Urinary bladder (tissue), 4 donors: ENCODE measurements at places on chromosomes 7 and 10.

DNA sequence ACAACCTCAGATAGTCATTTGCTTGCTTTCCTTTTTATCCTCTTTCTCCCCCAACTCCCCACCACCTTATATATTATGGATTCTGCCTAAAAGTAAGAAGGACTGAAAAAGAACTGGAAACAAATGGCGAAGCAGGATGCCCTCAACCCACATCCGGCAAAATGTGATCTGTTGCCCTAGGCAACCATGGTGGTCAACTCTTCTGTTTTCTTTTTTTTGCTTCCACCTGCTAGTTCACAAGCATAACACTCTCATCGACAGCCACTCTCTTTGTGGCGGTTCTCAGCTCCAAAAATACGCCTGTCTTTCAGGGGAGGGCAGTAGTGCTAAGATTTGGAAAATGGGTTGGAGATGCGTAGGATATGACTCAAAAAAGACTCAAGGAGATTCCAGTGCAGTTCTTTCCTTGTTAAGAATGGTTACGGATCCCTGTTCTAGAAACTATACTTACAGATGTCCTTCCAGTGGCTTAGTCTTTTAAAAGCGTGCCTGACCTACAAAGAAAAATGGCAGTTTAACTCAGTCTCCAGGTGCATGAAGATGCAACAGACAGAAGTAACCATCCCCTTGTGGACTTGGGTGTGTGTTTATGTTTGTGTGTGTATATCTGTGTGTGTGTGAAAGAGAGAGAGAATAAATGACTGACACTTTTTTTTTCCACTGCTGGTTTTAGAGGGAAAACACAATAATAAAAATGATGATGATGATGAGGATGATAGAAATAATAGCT, 10.7 kb downstream of the APBB1IP start:
- DNase-seq, result no peak

DNA sequence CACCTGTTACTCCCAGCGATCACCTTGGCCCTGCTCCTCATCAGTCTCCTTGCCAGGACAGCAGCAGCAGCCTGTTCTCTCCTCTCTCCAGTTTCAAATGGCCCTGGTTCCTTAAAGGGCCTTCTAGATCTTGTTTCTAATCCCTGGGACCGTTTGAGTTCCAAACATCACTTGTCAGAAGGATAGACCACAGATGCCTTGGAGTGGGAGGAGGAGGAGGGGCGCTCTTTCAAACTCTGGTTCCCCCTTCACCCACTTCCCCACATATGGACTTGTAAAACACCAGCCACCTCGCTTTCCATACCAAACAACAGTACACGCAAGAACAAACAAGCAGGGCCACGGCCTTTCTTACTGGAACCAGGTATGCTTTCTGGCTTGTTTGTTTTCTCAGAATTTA, 104.8 kb downstream of the PLXNA4 start:
- DNase-seq, result no peak

- DNase-seq, result no peak
These were observed 193.7 kb downstream of the RNLS start for GRCh38 chr10:88389456-88389855.

GRCh38 chr10:69885379-69886013, 83.8 kb downstream of the COL13A1 start:
- no peak for DNase-seq

DNA sequence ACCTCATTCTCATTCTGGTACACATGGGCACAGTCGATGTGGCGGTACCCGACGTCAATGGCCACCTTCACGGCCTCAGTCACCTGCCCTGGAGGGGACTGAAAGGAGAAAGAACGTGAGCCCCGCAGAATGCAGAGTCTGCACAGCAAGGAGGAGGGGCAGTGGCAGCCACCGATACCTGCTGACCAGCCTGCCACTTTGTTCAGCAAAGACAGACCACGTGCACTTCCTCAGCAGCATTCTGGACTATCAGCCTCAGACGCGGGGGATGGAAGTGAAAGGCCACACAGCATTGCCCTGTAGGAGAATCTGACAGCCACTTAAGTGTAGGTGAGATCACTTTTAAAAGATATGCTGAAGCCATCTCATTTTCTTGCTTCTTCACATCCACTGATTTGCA, 7.2 kb downstream of the AKR1B1 start:
- no peak for DNase-seq

DNA sequence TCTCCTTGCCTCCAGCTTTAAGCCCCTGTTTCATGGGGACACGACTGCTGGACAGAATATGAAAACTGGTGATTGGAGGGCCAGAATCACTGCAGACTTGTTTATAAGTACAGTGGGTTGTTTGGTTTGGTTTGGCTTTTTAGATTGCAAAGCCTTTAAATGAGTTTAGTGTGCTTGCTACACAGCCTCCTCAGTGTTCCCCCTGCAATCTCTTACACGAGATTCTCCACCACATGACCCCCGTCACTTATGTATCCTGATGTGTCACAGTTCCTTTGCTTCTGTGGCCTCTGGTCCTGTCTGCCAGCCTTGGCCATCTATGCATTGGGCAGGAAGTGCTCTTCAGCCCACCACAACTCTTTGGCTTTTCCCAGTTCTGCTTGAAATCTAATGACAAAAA, 103.7 kb upstream of the ANKRD1 start:
- no peak for DNase-seq

DNA sequence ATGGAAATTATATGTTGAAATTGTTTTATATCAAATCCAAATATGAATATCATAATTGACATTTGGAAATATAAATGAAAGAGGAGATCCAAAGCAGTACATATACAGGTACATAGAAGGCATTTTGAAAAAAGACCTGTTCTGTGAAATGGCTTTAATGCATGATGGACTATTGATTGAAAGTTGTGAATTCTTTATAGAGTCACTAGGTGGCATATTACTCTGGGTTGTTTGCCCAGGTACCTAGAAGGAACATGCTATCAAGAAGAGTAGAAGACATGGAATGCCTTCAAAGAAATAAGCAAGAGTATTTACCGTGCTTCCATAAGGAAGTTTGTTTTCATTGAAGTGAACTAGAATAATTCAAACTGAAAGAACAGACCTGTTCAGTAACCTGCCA, 160.0 kb upstream of the ANK3 start:
- DNase-seq, result no peak

DNA sequence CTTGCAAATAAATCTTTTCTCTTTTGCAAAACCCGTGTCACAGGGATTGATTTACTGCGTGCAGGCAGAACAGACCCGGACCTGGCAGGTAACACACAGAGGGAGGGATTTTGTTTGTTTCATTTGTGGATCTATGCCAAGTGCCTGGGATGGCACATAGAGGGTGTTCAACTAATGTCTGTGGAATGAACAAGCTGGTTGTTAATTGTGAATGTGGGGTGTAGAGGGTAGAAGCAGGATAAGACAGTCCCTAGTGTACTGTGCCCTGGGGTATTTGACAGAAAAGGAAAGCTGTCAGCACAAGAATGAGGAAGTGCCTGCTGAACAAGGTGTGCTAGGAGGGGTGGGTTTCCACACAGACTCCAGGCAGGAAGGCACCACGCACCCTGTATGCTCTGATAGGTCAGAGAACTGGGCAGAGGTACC, 331.8 kb downstream of the CALN1 start:
- DNase-seq, result no peak

GRCh38 chr10:15719049-15719898, 448 bp downstream of the ITGA8 start:
- no peak for DNase-seq

DNA sequence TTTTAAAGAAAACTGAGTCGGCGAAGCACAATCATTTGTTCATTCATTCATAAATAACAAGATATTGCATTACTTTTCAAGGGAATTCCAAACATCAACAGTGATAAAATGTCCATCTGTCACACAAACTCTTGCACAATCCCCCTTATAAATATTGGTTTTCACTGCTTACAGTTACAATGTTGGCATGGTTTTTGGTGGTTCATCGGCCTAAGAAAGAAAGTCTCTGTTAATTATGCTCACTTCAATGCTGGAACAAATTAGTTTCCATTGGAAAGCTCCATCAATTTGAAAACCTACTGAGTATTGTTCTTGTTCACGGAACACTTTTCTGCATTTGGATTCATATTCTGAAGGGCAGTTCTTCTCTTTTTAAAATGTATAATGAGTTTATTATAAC, 188.5 kb downstream of the JAZF1 start:
- DNase-seq, result no peak

GRCh38 chr10:130512936-130513335, 376.7 kb downstream of the GLRX3 start:
- DNase-seq, result no peak

DNA sequence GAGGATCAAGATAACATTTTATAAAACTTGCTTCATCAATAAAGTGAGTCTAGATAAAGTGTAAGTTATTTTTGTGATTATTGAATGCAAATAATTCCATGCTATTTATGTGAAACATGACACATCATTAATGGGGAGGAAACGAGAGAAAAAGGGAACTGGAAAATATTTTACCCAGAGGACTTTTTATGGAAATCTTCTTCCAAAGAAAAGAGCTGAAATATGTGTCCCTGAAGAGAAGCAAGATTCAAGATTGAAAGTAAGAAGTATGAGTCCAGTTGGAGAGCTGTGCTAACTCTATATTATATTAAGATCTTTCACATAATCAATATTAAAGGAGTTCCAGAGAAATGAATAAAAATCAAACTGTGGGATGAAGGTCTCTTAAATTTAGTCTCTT, 1361.8 kb downstream of the GATA3 start:
- no peak for DNase-seq

DNA sequence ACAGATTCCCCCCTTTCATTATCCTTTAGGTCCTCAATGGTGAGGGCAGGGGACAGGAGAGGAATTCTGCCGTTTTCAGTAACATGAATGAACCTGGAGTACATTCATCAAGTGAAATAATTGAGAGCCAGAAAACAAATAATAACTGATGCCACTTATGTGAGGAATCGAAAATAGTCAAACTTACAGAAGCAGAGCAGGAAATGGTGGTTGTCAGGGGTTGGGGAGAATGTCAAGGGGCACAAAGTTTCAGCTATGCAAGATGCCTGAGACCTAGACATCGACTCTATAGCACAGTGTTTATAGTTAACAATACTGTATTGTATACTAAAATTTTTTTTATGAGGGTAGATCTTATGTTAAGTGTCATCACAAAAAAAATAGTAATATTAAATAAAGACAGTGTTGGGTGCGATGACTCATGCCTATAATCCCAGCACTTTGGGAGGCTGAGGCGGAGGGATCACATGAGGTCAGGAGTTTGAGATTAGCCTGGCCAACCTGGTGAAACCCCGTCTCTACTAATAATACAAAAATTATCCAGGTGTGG, 1219.8 kb downstream of the GATA3 start:
- DNase-seq, result no peak

GRCh38 chr7:2017481-2017891, 215.3 kb downstream of the MAD1L1 start:
- no peak for DNase-seq

GRCh38 chr10:47076949-47077361, 165.7 kb downstream of the PTPN20 start:
- DNase-seq, result no peak

DNA sequence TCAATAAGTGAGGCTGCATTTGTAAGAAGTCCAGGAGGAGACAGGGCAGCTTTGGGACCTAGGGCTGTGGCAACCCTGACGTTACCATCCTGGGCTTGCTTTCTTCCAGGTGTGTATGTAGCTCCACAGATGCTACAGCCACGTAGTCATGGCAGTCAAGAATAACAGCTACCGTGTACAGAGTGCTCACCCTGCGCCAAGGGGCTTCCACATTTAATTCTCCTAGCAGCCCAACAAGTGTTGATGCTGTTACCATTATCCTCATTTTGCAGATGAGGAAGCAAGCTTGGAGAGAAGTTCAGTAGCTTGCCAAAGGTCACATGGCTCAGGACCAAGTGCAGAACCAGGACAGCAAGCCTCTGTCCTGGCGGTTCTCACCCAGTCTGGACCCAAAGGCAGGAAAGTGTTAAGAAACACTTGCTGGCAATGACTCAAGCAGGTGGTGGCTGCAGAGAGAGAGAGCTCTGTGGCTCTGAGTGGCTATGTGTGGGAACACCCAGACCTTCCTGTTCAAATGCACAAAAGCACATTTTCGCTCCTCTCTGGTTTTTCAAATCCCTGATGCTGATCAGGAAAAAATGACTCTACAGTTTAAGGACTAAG, 89.8 kb downstream of the CREM start:
- no peak for DNase-seq

DNA sequence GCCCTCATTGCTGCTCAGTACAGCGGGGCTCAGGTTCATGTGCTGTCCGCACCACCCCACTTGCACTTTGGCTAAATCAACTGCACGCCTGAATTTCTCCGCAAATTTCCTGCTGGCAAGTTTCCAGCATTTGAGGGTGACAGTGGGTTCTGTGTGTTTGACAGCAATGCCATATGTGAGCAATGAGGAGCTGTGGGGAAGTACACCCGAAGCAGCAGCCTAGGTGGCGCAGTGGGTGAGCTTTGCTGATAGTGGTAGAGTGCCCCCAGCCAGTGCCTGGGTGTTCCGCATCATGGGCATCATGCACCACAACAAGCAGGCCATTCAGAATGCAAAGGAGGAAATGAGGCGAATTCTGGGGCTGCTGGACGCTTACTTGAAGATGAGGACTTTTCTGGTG, 103.9 kb upstream of the POT1 start:
- no peak for DNase-seq

DNA sequence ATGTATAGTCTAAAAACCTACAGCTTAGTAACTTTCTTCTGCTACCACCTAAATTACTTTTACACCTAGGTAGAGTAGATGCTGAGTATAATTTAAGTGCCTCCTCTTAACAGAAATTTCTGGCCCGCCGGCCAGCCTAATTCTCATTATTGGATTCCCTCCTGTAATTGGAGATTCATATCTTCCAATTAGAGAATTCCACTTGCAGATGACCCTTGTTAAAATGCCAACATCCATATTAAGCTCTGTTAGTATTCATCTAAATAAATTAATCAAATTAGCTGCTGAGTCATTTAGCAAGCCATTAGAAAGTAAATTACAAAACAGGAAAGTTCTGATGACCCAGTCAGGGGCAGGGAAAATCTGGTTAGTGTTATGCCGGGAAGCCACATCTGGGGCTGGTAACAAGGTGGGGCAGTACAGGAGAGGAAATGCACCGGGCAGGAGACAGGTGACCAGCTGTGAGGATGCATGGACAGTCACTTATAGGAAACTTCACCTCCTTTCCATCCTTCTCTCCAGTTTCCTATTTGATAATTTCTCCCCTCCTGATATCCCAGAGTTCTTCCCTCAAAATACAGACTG, 82.8 kb downstream of the ORC5 start:
- DNase-seq, result no peak

GRCh38 chr7:152871678-152872060, 112.1 kb downstream of the ACTR3B start:
- DNase-seq, result no peak

GRCh38 chr7:96649981-96650380, 59.7 kb downstream of the SEM1 start:
- no peak for DNase-seq

DNA sequence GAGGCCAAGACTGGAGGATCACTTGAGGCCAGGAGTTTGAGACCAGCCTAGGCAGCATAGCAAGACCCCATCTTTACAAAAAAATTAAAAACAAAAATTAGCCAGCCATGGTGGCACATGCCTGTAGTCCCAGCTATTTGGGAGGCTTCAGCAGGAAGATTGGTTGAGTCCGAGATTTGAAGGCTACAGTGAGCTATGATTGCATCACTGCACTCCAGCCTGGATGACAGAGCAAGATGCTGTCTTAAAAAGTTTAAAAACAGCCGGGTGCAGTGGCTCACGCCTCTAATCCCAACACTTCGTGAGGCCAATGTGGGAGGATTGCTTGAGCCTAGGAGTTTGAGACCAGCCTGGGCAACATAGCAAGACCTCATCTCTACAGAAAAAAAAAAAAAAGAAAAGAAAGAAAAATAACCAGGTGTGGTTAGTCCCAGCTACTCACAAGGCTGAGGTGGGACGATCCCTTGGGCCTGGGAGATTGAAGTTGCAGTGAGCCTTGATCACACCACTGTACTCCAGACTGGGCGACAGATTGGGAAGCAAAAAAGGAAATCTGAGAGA, 44.7 kb downstream of the ZAN start:
- DNase-seq, result no peak
